Caco-2 (cell line): ENCODE measurements at places on chromosomes 4 and X.

GRCh38 chr4:105709081-105709450, 482 bp downstream of the GSTCD start:
- H3K36me3 ChIP-seq = no peaks in the 10 kb centered on the region
- H3K4me1 ChIP-seq = no peaks in the 10 kb centered on the region; the same call in 1 of the 2 replicates
- H3K27me3 ChIP-seq = no peaks in the 10 kb centered on the region
- H3K4me3 ChIP-seq = peak overlapping the region; percentile 54

- H3K4me3 ChIP-seq = no peak overlapping the region
- H3K27me3 ChIP-seq = no peaks in the 10 kb centered on the region
- no peaks in the 10 kb centered on the region for H3K36me3 ChIP-seq
- no peak for DNase-seq
These were observed 50.2 kb downstream of the LEF1 start for GRCh38 chr4:108118505-108118904.

GRCh38 chr4:20251796-20252655, at the start of gene SLIT2:
SLIT2 (plus strand) TSS chr4:20251905; CDS start chr4:20253816, 1,911 bp downstream.
- H3K36me3 ChIP-seq = no peaks in the 10 kb centered on the region
- DNase-seq = peak; percentile 78
- peak within 1 kb of the TSS; percentile 46 for H3K4me3 ChIP-seq
- no peaks in the 10 kb centered on the region; the same call in 1 of the 2 replicates for H3K27me3 ChIP-seq
- H3K27ac ChIP-seq = no peak within 1 kb of the TSS
- no peaks in the 10 kb centered on the region for H3K4me1 ChIP-seq

GRCh38 chr4:76674983-76675382, 223.0 kb downstream of the SOWAHB start:
- no peak overlapping the region for H3K4me3 ChIP-seq
- H3K36me3 ChIP-seq = no peaks in the 10 kb centered on the region; the same call in 1 of the 2 replicates
- H3K4me1 ChIP-seq = peaks cover 13% of the 10 kb centered on the region
- peak overlapping the region; percentile 25 for H3K27ac ChIP-seq
- H3K27me3 ChIP-seq = no peaks in the 10 kb centered on the region

DNA sequence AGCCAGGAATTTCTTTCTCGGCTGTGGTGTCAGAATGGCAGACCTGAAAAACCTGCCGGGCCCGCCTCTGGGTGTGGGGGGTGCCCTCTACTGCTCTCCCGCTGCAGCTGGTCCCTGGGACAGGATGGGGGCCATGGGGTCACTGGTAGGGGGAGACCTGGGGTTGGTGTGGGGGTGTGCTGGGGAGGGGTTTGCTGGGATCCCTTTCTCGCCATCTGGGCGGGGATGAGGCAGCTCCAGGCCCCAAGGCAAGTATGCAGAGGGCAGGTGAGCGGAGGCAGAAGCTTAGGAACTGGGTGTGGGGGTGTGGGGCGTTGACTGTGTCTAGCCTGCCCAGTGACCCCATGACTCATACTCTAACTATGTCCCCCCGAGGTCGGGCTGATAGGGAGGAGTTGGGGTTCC, 884 bp downstream of the CCDC120 start:
- peak overlapping the region; percentile 66 for H3K27ac ChIP-seq
- H3K36me3 ChIP-seq = no peaks in the 10 kb centered on the region; the same call in 1 of the 2 replicates

- no peak overlapping the region for H3K27ac ChIP-seq
- H3K4me3 ChIP-seq = no peak overlapping the region
- no peak for DNase-seq
- H3K4me1 ChIP-seq = no peaks in the 10 kb centered on the region
These were observed 208.4 kb downstream of the COL25A1 start for GRCh38 chr4:109094056-109094455.

DNA sequence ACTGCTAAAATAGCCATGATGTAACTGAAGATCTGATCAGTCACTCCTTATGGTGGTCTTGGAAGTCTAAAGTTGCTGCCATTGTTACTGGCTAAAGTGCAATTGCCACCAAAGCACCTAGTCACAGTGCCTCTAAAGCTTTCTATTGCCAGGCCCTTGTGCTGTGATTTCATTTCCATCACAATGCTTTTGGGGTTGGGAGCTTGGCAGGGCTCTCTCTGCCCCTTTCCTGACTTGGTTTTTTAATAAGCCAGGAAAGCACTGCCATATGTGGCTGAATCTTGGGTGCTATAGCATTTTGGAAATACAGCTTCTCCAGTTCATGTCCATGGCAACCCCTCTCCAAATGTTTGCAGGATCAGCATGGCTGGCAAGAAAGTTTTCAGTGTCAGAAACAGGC, 1712.4 kb upstream of the TENM3 start:
- no peak overlapping the region for H3K4me3 ChIP-seq
- DNase-seq = no peak
- H3K4me1 ChIP-seq = no peaks in the 10 kb centered on the region
- no peaks in the 10 kb centered on the region for H3K27me3 ChIP-seq
- no peaks in the 10 kb centered on the region for H3K36me3 ChIP-seq
